ENCODE measurements at places on chromosomes 16 and 17.

DNA sequence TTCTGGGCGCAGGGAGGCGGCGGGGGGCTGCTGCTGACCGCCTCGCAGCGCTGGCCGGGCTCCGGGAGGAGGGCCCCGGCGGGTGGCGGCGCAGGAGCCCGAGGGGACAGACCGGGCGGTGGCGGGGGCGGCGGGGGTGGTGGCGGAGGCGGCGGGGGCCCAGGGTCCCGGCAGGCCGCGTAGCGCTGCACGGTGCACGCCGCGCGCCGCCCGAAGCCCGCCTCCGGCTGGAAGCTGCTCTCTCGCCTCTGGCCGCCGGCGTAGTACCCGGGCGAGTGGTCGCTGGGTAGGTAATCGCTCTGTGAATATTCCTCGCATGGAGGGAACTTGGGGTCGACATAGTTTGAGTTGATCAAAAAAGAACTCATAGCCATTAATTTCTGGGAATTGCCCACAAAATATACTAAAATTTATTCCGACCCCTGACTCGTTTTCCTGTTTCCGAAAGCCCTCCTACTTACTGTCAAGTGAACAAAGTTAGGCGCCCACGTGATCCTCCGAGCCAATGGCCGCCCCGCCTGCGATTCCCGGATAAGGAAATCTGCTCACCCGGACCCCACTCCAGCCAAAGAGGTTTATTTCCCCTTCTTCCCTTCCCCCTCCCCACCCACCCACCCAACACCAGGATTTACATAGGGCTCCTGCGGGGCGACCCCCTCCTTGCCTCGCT lies at the start of gene HOXB4:
Gene HOXB4, minus strand, starts transcription at position 405 of the 670 bp plus-strand sequence. Its CDS starts 31 bp downstream, at position 374.
- peak; percentile 35 for DNase-seq

- DNase-seq = no peak
These were observed 151.1 kb downstream of the IRF8 start for GRCh38 chr16:86050111-86050510.

DNA sequence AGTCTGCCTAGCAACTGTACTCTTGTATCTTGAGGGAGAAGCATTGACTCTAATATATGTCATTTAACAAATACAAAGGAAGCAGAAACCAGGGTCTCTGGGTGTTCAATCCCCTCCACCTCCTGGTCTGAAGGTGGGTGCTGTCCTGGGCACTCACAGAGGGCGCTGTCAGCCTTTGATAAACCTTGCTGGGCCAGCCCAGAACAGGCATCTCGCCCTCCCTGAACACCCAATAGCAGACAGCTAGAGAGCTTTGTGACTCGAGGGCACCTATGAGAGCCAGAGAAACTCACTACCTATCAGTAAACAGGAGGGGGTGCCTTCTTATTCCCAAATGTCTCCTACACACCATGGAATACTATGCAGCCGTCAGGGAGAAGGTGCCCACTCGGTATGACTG lies 6.4 kb upstream of the PIPOX start:
- no peak for DNase-seq

- no peak for DNase-seq
These were observed 23.5 kb downstream of the XPO6 start for GRCh38 chr16:28188085-28188916.

DNA sequence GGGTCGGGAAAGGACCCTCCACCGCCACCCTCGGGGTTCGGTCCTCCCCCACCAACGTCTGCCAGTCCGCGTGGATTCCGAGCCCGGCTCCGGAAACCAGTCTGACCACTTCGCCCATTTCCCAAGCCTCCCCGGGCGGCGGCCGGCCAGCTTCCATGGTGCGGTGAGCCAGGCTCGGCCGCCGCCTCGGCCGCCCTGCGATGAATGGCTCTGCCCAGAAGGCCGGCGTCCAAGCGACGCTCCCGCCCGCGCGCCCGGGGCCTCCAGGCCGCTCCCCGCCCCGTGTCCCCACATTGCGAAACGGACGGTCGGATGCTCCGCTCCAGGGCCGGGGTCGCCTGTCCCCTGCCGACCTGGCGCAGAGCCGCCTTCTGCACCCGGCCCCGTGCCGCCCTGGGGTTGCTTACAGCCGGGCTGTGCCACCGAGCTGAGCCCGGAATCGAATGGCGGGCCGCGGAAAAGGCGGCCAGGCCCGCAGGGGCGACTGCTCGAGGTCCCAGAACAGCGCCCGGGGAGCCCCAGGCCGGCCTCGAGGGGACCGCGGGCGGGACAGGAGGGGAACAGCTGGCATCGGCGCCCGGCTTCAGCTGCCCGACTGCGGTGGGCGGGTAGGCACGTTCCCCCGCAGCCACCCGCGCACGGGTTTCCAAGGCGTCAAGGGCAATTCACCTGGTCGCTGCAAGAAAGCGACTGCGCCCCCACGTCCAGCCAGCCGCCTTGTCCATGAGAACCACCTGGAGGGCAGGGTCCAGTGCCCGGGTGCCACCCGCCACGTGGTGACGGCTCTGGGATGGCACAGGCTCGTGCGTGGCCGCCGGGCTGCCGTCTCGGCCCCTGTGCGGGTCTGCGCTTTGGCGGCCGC lies 18.3 kb upstream of the CBX8 start:
- DNase-seq = no peak

- no peak for DNase-seq
These were observed 2.3 kb upstream of the SOX9 start for GRCh38 chr17:72118335-72119076.

DNA sequence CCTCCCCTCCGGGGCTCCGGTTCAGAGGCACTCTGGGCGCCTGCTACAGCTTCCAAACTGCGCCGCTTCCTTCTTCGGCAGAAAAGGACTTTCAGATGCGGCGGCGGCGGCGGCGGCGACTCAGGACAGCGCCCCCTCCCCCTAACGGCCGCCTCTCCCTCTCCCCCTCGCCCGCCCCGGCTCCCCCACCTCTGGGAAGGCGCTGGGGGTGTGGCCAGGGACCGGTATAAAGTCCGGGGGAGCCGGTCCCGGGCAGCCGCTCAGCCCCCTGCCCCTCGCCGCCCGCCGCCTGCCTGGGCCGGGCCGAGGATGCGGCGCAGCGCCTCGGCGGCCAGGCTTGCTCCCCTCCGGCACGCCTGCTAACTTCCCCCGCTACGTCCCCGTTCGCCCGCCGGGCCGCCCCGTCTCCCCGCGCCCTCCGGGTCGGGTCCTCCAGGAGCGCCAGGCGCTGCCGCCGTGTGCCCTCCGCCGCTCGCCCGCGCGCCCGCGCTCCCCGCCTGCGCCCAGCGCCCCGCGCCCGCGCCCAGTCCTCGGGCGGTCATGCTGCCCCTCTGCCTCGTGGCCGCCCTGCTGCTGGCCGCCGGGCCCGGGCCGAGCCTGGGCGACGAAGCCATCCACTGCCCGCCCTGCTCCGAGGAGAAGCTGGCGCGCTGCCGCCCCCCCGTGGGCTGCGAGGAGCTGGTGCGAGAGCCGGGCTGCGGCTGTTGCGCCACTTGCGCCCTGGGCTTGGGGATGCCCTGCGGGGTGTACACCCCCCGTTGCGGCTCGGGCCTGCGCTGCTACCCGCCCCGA lies at the start of gene IGFBP4:
Gene IGFBP4, plus strand, starts transcription at position 255 of the 792 bp plus-strand sequence. Its CDS starts 286 bp downstream, at position 541.
- peak; percentile 54 for DNase-seq

DNA sequence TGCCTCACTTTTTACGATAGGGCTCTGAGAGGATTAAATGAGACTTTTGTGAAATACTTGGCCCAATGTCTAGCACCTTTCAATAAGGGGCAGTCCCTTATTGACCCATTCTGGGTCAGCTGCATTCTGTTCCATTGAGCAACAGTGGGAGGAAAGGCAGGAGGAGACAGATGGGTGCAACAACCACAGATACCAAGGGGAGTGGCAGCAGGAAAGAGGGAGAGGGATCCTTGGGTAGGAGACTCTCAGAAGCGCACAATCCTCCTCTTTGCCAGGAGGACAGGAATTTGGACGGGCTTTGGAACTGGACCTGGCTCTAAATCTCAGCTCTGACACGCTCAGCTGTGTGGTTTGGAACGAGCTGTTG lies 3.5 kb downstream of the PIPOX start:
- DNase-seq = no peak

DNA sequence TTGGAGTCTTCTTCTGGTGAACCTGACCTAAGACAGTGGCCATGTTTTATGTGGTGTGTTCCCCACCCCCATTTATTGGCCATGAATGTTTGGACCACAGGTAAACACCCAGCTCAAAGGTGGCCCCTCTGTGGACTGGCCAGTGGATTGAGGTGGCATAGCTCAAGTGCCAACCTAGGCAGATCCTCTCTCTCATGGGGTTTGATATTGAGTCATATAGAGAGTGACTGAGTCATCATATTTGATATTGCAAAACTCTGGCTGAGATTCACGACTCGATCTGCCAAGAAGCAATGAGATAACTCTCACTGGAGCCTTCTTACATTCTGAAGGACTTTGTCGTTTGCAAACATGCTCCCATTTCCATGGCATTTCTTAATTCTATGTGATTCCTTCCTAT lies 10.5 kb upstream of the TEKT3 start:
- DNase-seq = no peak

DNA sequence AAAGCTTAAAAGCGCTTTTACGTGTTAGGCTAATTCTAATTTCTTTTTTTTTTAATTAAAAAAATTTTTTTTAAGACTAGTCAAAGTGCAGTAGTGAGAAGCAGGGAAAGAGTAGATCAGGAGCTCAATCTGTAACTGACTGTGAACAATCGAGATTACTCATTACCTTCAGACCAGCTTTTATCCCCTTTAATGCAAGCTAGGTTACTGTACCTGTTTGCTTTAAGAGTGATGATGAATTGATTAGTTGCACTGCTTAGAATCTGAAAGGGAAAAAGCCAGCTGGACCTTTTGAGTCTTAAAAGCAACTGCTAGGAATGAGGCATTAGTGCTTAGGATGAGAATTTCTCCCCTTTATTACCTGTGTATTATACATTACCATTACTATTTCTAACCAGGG lies 19.0 kb downstream of the PSMD11 start:
- DNase-seq = no peak

DNA sequence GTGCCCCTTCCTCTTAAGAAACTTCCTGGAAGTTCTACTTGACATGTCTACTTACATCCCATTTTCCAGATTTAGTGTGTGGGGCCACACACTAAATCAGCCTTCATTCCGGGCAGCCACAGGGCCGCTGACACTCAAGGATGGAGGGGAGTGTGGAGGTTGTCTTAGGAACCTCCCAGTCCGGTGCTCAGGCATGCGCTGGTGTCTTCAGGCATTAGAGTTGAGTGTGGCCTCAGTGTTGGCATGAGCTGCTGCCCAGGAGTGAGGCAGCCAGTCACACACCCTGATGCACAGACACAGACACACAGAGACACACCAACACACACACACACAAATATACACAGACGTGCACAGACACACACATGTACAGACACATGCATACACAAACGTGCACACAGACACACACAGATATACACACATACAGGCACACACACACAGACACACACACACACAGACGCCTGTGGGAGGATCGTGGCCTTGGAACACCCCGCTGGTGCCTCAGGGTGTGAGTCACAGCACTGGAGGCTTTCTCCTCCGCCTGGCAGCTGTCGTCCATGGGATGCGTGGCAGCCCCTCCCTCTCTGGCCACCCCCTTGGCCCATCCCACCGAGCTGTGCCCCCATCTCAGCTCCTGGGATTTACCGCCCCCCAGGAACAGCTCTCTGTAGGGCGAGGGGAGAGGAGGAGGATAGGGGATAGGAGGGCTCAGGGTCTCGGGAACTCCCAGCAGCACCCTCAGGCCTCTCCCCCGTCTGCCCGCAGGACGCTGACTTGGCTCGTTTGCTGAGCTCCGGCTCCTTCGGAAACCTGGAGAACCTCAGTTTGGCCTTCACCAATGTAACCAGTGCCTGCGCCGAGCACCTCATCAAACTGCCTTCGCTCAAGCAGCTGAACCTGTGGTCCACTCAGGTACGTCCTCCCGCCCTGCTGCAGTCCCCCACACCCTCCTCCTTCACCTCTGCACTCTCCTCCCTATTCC lies 75.6 kb upstream of the PLCG2 start:
- DNase-seq = no peak

DNA sequence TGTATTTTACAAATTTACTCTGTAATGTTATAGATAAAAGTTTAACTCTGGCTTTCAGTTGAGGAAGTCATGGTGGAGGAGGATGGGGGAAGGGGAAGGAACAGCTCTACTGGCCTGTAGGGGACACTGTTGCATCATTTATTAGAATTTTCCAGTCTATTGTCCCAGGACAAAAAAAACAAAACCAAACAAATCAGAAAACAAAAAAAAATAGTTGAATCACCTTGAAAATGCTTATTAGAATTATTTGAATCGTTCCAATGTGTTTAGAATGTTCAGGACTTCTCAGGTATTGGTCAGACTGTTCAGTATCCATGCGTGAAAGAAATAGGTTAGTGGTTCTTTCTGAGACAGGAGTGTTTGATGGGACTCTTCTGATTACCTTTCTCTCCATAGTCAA lies 242.0 kb downstream of the FTO start:
- no peak for DNase-seq

DNA sequence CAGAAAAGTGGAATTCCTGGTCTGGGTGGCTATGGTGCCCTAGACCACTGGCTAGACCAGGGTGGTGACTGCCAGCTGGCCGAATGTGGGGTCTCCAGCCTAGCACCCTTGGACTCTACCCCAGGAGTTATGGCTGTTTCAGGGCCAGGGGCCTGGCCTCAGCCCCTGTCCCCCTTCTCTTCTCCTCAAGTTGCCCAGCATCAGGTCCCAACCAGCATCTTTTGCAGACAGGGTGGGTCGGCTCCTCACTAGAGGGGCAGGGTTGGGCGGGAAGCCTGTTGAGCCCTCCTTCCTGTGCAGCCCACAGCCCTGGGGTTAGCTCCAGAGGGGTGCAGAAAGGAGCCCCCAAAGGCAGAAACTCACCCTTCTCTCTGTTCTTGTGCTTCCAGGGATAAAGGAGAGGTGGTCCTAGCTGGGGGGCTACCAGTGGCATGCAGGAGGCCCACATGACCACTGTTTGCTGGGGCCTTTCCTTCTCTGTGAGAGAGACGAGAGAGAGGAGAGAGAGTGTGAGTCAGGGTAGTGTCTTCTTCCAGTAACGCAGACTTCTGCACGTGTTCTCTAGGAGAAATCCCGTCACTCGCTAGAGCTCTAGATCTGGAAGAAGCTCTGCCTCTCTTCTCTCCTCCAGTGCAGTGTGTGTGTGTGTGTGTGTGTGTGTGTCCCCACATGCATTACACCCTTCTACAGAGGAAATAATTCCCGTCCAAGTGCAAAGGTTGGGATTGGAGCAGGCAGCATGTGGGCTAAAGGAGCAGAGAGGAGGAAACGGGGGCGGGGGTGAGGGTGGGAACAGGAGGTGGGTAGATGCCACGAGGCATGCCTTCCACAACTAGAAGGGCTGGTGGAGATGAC lies 209.4 kb downstream of the SEC14L1 start:
- DNase-seq = no peak

- DNase-seq = peak; percentile 27
These were observed 37.2 kb upstream of the BCAR1 start for GRCh38 chr16:75288596-75289120.
